ENCODE measurements at places on chromosomes 6 and 20.
A peak's percentile ranks its signal among the peaks of the same experiment; 100 is the strongest.

- DNase-seq: peak; percentile 54
Measured at GRCh38 chr6:148947621-148948444, 201.0 kb downstream of the UST start.

DNA sequence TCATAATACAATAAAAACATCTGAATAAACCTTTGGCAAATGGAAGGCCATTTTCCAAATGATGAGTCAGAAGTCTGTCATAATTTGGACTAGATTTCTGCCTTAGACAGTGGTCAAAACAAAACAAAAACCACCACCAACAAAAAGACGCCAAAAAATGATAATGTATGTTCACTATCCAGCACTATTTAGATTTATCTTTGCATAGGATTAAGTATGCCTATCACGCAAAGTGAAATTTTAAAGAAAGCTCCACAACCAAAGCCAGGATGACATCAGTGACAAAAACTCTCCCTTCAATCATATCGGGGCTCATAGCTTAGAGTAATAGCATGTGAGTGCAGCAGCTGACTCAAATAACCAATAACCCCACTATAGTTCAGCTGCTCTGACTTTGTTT is 201.9 kb downstream of the MOXD1 start:
- DNase-seq: no peak

GRCh38 chr6:46746696-46747095 is at the start of gene ANKRD66:
TSS of gene ANKRD66 (plus strand) at chr6:46746933. CDS start at chr6:46751949, 5,016 bp downstream.
- DNase-seq: no peak

GRCh38 chr6:127917766-127918165 is 16.9 kb upstream of the THEMIS start:
- no peak for DNase-seq

DNA sequence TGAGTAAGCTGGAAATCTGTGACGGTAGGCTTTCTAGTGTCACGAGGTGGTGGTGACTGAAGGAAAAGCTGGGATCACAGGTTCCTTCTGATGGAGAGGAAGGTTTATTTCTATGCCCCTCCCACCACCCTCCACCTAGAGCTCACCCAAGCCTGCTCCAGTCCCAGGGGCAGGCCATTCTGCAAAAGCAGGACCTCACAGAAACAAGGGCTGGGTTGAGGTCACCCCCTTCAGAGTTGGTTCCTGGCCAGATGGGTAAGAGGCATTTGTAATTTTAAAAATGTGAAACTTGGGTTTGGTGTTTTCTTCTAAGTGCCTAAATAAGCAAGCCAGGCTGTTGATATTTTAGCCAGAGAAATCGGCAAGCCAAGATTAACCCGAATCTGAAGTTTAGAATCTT is 46.6 kb downstream of the KCTD20 start:
- no peak for DNase-seq

DNA sequence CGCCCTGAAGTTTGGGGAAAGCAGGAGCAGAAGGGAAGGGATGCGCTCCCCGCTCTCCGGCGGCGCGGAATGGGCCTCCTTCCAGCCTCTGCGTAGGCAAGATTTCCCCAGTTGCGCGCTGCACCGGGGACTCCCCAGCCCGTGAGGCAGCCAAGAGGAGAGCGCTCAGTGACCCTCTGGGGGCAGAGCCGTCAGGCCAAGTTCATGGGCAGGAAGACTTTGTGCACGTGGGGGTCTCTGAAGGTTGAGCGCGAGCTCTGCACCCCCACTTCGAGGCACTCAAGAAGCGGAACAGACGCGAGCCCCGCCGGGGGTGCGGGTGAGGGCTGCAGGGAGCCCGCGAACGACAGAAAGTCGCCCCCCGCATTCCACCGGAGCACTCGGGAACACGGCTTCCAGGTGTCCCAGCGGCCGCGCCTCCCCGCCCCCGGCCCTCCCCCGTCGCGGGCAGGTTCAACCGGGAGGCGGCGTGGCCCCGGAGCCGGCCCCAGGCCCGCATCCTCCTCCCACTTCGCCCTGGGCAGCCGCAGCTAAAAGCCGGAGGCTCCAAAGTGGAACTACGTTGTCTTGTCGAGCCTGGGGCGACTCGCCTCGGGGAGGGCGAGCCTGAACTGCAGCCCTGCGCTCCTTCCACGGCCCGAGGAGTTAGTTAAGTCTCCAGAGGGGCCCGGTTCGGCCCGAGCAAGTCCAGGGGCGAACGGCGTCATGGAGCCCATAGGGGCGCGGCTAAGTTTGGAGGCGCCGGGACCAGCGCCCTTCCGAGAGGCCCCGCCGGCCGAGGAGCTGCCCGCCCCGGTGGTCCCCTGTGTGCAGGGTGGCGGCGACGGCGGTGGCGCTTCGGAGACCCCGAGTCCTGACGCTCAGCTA is at the start of gene PPP1R3G:
TSS of gene PPP1R3G (plus strand) at position 561 of the 867 bp plus-strand sequence. CDS start at position 706, 145 bp downstream.
- DNase-seq: no peak
